ENCODE measurements at places on chromosomes 11 and 22.

GRCh38 chr11:67372993-67373647, at the start of gene CLCF1:
Gene CLCF1, minus strand, starts transcription at chr11:67373598. Its CDS starts 59 bp downstream, at chr11:67373539.
- peak; percentile 49 for DNase-seq

DNA sequence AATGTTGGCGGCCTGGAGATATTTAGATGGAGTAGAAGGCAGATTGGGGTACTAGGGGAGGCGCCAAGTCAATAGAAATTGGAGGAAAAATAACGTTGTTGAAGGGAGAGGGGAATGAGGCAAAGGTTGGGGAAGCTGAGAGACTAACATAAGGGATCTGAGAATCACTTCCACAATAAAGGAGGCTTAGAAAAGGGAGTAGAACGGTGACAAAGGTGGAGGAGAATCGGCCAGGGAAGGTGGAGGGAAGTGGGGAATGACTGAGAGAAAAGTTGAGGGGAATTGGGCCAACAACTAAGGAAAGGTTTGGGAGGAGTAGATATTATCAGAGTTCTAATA, 510 bp downstream of the PPME1 start:
- no peak for DNase-seq

DNA sequence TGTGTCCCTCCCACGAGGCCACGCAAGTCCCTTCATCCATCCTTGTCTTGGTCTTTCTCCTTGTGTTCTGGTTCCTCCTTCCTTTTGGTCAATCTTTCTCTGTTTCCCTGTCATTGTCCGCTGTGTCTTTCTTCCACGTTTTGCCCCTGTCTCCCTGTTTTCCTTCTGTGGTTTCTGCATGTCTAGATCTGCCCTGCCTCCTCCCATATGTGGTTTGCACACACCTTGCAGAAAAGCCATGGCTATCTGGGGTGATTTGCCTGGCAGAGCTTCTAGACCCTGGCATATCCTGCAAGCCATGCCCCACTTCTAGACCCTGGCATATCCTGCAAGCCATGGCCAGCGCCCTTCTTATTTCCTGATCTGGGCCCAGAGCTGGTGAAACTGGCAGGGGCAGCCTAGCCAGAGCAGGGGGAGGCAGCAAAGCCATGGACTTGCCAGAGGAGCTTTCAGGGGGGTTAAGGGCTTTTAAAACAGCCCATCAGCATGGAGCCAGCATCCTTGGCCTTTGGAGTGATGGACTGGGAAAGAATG, 131.6 kb upstream of the NECTIN1 start:
- DNase-seq, result no peak

DNA sequence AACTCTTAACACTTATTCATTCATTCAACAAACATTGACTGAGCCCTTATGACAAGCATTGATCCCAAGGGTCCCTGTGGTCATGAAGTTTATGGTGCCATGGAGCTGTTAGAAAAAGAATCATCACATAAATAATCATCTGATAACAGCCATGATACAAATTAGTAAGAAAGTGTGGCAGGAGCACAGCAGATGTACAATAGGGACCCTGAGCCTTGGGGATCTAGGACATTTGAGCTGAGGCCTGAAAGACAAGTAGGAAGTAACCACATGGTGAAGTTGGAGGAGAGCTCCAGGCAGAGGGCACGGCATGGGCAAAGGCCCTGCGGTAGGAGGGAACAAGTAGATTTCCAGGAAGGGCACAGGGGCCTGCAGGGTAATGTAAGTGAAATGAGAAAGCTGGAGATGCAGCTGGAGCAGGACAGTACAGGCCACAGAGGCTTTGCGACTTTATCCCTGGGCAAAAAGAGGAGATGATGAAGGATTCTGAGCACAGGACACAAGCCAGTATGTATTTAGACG, 6.8 kb upstream of the TCF20 start:
- DNase-seq, result no peak

- no peak for DNase-seq
Measured at GRCh38 chr11:60925868-60926267, 1.6 kb downstream of the TMEM132A start.

GRCh38 chr11:24900514-24900913, 403.7 kb downstream of the LUZP2 start:
- no peak for DNase-seq

DNA sequence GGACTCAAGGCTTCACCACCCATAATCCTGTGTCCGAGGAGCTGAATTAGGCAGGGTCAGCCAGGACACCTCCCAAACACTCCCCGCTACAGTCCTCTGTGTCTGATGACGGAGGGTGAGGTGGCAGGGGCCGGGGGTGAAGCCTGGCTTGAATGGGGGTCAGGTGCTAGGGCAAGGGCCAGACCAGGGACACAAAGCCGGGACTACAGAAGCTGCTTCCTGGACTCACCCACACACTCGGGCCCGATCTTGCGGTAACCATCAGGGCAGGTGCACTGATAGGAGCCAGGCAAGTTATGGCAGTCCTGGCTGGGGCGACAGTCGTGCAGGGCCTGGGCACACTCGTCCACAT, 2.3 kb downstream of the EFEMP2 start:
- no peak for DNase-seq

DNA sequence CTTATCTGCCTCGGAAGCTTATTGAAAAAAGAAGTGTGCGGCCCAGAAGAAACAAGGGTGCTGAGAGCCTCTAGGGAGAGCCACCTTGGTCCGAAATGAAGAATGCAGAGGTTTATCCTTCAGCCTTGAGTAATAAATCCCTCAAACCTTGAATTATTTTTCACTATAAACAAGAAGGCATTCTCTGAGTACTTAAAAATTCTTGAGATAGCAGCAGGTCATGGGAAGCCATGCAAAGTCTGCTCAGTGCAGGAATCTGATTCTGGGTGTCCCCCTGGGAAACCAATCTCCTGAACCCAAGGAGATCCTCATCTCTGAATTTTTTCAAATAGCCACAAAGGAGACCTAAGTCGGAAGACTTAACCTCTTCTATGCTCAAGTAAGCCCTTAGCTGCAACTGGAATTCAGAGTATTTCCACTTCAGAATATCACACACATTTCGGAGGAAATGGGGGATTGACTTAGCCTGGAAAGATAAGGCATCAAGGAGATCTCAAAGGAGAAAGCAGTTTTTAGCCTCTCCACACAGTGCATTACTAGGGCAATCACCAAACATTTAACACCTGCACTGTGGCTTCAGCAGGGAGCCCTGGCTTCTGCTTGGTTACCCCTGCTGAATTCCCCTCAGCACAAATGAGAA, 365.0 kb downstream of the ETS1 start:
- no peak for DNase-seq

- no peak for DNase-seq
Measured at GRCh38 chr11:37456746-37457145, 858.7 kb upstream of the RAG2 start.

GRCh38 chr22:37240941-37241320, 3.1 kb downstream of the RAC2 start:
- DNase-seq, result no peak

DNA sequence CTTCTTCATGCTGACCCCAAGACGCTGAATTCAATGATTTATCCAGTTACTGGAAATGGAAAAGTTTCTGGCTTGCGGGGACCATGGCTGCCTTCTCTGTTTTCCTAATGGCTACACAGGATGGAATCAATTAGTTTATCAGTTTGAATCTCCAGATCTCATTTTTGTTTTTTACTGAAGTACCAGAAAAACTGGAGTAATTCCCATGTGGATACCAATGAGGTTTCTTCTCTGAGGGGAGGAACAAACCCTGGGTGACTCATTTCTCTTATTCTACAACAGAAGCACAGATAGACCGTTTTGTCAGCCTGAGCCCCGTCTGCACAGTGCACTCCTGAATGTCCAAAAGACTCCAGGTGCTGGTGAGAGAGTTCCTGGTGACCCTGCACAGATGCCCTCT, 3.4 kb downstream of the ZNF195 start:
- DNase-seq, result no peak

DNA sequence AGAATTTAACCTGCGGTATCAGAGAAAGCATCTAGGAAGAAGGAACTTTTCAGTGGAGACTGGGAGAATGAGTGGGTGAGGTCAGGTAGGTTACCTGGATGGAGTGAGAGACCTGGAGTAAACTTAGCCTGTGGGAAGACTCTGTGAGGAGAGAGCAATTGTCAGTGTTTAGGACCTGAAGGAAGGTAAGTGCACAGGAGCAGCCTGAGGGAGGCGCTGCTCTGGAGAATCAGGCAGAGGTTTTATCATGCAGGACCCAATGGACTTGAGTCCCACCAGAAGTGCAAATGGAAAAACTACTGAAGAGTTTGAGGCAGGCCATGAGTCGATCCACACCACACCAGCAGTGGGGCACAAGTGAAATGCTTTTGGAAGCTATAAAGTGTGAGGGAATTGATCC, 10.6 kb upstream of the IFTAP start:
- DNase-seq, result no peak

GRCh38 chr11:61897387-61898246, 6.3 kb upstream of the FADS3 start:
- DNase-seq, result peak; percentile 79

GRCh38 chr11:117185736-117186430, 7.3 kb downstream of the SIDT2 start:
- no peak for DNase-seq

DNA sequence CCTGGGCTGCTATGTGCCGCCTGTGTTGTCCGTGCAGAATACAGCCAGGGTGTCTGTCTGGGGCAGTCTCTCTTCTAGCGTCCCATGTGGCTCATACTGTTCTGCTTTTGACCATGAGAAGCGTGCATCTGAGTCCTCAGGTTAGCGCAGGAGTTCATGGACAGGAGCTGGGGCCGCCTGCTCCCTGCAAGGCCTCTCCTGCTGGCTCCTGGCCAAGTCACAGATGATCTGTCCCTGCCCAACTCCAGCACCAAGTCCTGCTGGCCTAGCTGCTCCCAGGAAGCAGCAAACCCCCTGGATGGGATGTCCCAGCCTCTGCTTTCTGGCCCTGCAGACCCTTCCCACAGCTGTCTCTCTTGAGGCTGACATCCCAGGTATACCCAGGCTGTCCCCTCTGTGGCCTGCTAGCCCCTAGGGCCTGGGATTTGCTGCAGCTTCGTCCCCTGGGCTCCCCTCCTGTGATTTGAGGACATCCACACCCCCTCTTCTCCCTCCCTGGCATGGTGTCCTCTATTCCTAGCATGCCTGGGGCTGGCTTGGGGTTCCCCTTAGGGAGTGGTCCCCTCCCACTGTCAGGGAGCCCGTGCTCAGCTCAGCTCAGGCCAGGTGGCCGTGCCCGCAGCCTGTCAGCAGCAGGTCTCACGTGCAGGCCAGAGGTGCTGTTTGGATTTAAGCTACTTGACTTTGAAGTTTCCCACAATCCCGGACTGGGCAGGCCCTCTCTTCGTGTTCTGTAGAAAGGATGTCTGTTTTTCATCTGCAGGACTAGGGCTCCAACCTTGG, 17.8 kb downstream of the PRR5 start:
- DNase-seq, result no peak

GRCh38 chr11:11171854-11172253, 181.2 kb downstream of the CSNK2A3 start:
- peak; percentile 77 for DNase-seq

DNA sequence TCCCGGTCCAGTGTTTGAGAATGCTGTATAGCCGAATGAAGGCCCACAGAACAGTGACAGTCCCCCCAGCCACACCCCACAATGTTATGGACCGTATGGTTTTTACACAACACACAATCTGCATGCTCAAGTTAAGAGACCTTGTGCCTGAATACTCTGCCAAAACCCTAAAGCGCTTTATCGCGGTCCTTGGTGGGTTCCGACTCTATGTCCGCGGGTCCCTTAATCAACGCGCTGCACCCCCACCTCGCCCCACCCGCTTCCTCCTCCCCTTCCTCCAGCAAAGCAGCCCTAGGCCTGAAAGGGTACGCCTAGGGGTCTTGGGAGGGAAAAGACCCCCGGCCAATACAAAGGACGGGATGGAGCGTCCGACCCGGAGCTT, 442 bp downstream of the COPB1 start:
- no peak for DNase-seq

- no peak for DNase-seq
Measured at GRCh38 chr11:3879967-3880542, 24.6 kb downstream of the STIM1 start.

DNA sequence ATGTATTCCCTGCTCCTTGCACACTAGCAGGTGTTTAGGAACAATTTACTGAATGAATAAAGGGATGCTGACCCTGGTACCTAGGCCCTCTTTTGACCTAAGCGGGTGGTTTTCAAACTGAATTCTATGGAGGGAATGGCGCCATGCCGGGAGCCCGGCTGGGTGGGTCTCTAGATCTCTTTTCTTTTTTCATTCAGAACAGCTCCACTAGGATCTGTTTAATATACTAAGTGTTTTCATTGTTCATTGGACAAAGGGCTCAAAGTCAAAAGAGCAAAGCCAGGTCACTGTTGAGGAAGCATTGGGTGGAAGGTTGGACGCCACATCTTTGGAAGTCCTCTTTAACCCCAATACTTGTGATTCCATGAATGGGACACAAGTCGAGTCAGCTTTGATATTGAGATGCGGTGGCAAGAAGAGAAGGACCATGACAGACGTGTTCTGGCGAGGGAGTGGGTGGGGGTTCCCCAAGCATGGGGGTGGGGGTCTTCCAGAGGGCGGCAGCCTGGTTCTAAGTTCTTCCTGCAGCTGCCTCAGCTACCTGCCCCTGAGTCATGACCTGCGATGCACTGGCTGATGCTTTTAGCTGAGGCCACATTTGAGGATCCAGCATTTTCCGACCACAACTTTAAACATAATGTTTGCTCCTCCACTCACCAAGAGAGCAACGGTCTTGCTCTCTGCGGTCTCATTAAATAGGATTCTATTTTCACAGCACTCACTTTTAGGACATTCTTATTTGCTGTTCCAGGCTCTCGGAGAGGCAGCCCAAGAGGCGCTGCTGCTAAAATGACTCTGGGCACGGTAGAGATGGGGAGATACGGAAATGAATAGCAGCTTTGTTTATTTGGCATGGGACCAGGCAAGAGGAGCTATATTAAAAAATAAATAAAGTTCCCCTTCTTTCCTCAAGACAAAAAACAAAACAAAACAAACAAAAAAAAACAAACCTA, 100.6 kb downstream of the FBXO7 start:
- DNase-seq, result no peak

GRCh38 chr11:67250059-67251043, 15.9 kb upstream of the GRK2 start:
- no peak for DNase-seq

DNA sequence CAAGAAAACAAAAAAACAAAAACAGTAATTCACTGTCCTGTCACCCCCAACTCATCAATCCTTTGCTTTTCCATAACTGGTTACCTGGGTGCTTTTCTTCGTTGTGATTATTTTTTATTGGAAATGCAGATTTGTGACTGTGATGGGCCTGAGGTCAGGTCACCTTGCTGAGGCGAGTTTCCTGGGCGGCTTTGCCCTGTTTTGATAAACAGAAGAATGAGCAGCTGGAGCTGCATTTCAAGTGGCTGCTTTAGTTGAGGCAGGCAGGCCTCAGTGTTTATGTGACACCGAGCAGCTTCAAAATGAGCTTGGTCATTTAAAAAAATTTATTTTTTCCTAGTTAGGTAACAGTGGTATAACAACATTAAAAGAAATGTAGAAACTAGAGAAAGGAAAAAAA, 22.2 kb downstream of the PTPRJ start:
- peak; percentile 52 for DNase-seq

DNA sequence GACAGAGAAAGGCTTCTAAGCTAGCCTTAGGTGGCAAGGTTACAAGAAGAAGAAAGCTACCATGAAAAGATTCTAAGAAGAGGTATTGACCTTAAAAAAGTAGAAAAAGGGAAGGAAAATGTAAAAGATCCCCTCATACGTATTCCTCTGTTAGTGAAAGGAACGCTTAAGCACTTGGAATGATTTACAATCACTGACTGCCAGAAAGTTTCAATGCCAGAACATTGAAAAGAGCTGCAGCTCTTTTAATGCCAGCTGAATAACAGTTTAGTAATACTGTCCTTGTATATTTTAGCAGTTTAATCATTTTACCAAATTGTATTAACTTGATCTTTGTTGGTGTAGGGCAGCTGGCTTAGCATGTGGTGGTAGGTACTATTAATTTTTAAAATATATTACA, 650.7 kb downstream of the FAM181B start:
- no peak for DNase-seq

GRCh38 chr11:61747967-61748285, 4.5 kb upstream of the MYRF start:
- no peak for DNase-seq

Measured in CD4-positive, alpha-beta T cell treated with Interleukin-17A for 1 hour (primary cell).